ENCODE measurements at places on chromosomes 11 and 22.

GRCh38 chr11:94934362-94934761 is 39.0 kb downstream of the CWC15 start:
- DNase-seq: no peak

DNA sequence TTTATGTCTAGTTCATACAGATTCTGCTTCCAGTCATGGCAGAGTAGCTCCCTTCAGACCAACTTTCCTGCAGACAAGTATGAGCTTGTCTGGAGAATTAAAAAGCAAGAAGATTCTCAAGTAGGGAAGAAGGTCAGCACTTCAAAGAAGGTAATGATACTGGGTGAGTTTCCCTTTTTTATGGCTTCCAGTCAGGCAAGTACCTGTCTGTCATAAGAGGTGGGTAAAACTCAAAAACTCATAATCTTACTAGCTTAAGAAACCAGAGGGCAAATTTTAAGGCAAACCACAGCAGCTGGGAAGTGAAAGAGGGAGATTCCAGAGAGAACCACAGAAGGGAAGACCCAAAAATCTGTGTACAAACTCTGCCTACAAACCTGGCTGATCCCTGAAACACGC is 54.2 kb downstream of the DENND5A start:
- no peak for DNase-seq

DNA sequence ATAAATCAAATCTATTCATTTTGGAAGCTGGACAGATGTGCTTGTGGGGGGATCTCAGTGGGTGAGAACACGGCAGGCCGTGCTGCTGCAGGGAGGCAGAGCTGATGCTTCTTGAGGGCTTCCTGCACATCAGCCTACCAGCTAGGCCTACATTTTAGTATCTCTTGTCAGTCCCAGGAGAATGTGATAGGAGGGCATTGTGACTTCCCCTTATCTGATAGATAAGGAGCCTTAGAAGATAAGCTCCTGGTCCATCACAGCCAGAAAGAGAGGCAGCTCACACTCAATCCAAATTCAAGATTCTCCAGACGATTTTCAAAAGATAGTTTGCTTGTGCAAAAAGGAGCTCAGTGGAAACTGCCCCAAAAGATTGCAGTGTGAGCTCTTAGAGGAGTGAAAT is 89.0 kb downstream of the SHANK2 start:
- DNase-seq: no peak

DNA sequence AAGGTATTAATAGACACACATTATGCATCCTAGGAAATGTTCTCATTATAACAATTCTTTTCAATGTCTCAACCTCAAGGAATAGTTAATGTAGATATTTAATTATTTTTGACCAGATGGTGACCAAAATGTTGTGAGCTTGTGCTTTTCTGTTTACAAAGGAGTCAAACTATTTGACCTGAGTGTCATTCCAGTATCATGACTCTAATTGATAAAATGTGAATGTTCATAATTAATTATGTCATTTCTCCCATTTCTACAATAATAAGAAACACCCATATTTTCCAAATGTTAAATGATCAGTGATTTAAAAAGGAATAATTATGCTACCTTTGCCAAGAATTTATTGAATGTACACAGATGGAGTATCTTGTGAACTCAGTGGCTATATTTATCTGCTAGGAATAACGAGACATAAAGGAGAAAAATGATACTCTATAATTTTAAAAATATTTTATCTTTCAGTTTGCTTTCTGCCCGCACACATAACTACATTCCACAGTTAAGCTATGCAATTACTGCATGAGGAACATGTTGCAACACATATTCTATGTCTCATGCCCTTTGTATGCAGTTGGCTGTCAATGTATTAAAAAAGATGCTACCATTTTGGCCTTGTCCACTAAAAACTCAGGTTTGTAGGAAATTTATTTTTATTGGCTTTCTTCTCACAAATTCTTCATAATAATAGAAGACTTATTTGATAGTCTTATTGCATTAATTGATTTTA is 376.7 kb upstream of the CCDC179 start:
- no peak for DNase-seq

GRCh38 chr11:133064152-133064877 is 468.0 kb downstream of the OPCML start:
- peak; percentile 81 for DNase-seq

GRCh38 chr11:65398362-65398910 is 12.0 kb downstream of the FRMD8 start:
- no peak for DNase-seq

GRCh38 chr11:3865388-3866193 is 10.1 kb downstream of the STIM1 start:
- DNase-seq: no peak

GRCh38 chr11:115437902-115438575 is 66.2 kb downstream of the CADM1 start:
- DNase-seq: peak; percentile 67
